Activated CD4-positive, alpha-beta T cell treated with anti-CD3 and anti-CD28 coated beads, Interleukin-2, Interleukin-4, amounts not matched to agents 100 ng/mL and 50 ng/mL, durations not matched to agents 16 hours and 8 hours (primary cell): ENCODE measurements at places on chromosomes 11 and 22.

DNA sequence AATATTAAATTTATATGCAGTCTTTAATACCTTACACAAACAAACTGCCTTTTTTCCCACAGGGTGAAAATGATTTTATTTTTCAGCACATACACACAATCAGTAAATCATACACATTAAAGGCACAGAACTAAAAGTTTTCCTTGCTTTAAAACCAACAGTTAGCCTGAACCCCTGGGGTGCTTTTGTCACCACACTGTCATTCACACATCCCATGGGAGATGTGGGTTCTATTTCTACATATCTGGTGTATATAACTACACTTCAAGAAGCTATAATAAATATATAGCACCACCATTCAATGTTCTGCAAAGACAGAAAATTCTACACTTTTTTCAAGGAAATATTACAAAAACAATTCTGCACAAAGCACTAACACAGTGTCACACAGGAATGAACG, 197.0 kb downstream of the GUCY1A2 start:
- no peak for DNase-seq

- DNase-seq, result no peak
Observed at GRCh38 chr11:6834021-6834420, 11.5 kb upstream of the OR10A5 start.

GRCh38 chr11:92057849-92058442, 166.7 kb upstream of the FAT3 start:
- no peak for DNase-seq

GRCh38 chr11:133175103-133175502, 357.2 kb downstream of the OPCML start:
- no peak for DNase-seq

GRCh38 chr11:13053255-13053917, 44.3 kb downstream of the RASSF10 start:
- no peak for DNase-seq

GRCh38 chr11:84524422-84525051, 1102.6 kb downstream of the DLG2 start:
- DNase-seq, result no peak

- DNase-seq, result no peak
Observed at GRCh38 chr22:30455075-30455840, 16.6 kb downstream of the SEC14L3 start.

- DNase-seq, result no peak
Observed at GRCh38 chr11:98734686-98735085, 286.1 kb upstream of the CNTN5 start.
